ENCODE measurements at places on chromosomes 12 and 14.

GRCh38 chr12:125533434-125534029 lies 468.3 kb downstream of the AACS start:
- peak; percentile 13 for DNase-seq

- DNase-seq = no peak
These were observed 15.4 kb downstream of the BEGAIN start for GRCh38 chr14:100571837-100572236.

- DNase-seq = no peak
These were observed 11.0 kb downstream of the GPR135 start for GRCh38 chr14:59454139-59454538.

DNA sequence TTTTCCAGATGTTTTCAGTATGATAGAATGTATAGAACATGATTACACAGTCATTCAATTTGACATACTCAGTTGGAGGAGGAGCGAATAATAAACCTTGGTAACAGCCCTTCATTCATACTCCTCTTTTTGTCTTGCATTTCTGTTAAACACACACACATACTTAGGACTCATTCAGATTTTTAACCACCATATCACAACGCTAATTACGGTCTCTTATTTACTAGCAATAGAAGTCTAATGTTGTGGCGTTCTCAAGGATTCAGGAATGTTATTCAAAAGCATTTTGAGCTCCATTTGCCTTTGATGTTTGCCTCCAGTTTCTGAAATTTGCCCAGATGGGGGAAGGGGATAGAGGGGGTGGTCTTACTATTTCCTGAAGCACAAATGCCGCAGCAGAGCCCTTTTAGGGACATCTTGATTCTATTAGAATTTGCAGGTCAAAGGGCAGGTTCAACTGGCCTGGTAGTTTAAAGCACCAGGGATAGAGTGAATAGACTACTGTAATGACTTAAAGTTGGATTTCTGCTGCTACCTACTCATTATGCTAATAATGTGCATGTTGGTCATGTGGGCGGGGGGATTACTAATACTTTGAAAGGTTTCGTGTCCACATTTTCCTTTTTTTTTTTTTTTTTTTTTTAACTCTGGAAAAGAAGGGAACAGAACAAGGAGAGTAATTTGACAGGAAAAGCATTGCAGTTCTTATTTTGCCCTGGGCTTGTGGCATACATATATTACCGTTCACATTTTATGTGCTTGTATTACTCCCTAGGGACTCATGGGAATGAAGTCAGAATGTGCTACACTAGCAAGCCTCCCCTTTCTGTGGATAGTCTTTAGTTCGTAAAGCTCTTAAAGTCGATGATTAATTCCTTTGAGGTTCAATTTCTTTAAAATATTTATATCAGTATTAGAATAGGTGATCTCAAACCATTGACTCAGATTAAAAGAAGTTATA lies 226.8 kb downstream of the FBXL14 start:
- DNase-seq = no peak

DNA sequence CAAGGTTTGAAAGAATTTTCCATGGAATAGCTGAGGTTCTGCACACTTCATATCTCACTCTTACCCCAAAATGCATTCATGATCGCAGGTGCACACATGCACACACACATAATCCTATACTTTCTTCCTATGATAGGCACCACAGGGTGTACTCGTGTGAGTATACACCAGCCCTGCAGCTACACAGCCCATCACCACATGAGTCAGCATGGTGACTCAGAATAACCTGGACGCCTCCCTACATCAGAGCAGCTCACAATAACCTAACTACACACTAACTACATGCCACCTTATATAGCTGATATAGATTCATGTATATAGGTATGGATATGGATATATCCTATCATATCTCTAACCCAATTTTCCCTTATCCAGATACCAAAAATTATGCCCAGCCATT lies 850.2 kb upstream of the TMEM132C start:
- DNase-seq = no peak

- no peak for DNase-seq
These were observed 23.2 kb upstream of the LYZ start for GRCh38 chr12:69324797-69325466.

DNA sequence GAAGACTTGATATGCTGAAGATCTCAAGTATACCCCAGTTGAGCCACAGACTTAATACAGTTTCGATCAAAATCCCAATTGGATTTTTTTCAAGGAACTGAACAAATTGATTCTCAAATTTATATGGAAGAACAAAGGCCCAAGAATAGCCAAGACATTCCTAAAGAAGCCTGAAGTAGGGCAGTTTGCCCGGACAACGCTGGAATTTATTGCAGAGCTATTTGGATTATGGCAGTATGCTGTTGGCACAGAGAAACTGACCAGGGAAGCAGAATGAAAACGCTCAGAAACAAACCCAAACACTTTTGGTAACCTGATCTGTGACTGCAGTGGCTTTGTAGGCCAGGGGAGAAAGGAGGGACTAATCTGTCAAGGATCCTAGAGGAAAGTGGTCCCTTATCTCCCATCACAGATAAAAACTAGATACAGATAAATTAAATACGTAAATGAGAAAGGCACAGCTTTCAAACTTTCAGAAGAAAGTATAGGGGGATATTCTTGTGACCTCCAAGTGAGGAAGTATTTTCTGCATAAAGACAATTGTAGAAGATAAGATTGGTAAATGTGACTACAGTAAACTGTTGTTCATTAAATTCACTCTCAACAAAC lies 35.9 kb upstream of the GSC start:
- DNase-seq = no peak

GRCh38 chr14:59376686-59377085 lies 88.5 kb downstream of the GPR135 start:
- no peak for DNase-seq

GRCh38 chr12:14275886-14276285 lies 89.6 kb upstream of the ATF7IP start:
- no peak for DNase-seq

DNA sequence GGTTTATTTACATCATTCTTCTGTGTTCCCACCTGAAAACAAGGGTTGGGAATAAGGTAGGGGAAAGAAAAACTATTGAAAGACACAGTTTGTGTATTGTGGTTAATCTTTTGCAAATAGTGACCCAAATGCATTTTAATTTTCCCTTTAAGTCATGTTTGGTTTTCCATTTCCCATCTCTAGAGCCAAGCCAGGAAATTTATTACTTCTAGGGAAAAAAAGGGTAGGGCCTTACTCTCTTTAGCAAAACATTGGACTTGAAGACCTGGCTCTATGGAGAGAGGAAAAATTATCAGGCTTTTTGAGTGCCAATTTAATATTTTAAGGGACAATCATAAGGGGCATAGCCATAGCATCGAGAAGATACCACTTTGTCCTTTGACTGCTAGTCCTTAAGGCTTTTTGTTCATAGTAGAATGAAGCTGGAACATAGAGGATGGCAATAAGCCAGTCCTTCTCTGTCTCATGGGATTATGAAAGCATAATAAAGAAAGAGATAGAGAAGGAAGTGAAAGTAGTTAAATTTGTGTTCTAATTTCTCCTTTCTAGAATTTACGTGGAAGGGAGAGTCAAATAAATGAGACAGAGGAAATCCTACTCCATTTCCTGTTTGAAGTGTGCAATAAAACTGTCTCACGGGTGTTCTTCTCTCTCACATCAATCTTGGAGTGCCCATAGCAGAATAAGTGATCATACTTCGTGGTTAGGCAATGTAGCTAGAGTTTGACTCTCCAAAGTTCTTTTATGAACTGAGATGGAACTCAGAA lies 50.9 kb upstream of the PPFIA2 start:
- DNase-seq = no peak

- no peak for DNase-seq
These were observed 91.5 kb downstream of the ARF6 start for GRCh38 chr14:49984424-49984823.

DNA sequence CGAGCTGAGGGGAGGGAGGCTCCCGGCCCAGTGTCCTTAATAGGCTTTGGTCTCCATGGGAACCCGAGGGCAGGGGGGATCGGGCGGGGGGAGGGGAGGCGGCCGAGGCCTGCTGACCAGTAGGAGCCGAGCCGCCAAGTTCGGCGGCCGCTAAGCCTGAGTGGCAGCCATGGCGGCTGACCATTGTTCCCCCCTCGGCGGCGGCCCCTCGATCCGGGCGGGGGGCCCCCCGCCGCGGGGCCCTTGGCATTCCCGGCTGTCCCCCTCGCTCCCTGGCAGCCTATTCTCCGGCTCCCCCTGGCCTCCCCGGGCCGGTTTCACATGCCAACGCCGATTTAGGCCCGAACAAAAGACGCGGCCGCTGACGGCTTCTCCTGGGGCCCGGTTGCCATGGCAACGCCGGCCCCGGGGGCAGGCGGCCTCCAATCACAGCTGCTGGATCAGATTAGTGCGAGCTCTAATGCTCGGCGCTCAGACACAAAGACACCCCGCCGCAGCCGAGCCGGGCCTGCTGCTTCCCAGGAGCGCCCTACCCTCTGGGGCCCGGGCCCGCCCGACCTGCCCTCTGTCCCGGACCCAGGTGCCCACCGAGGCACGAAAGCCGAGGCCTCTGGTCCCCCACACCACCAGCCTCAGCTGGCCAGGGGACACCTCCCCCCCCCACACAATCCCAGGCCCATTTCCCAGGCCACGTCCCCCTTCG lies 7.3 kb downstream of the MSI1 start:
- peak; percentile 89 for DNase-seq

GRCh38 chr12:31647086-31647491 lies 12.4 kb upstream of the ETFBKMT start:
- DNase-seq = no peak

DNA sequence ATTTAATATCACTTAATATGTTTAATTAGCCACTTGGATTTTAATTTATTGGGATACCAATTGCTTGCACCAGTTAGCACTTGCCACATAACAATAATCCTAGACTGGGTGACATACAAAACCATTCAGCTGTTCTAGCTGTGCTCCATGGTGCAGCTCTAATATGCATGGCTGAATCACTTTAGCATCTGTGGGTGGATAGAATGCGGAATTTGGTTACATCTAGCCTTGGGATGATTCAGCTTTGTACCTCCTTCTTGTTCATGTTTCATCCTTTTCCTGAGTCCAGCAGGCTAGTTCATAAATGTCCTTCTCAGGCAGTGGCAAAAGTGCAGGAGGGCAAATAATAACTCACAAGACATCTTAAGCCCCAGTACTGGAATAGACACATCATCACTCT lies 1263.0 kb downstream of the LRFN5 start:
- no peak for DNase-seq

DNA sequence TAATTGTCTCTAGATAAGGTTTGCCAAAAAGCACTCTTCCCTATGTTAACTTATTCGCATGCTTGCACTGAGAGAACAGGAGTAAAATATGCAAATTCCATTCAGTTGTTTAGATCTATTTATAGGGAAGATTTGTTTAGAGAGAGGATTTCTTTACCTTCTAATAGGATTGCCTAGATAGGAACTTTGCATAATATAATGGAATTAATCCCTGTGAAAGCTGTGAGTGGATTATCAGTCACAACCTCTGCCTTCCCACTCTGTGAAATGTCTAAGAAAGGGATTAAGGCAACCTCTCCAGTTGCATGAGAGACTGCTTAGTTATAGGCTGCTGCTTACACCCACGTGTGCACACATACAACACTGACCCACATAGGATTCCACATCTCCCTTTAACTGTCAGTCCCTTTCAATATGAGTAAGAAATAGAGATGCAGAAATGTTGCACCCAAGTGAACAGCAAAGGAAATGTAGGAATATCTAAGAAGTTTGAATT lies 83.2 kb downstream of the ALG10B start:
- DNase-seq = no peak
